ENCODE measurements at places on chromosomes 6 and 20.

DNA sequence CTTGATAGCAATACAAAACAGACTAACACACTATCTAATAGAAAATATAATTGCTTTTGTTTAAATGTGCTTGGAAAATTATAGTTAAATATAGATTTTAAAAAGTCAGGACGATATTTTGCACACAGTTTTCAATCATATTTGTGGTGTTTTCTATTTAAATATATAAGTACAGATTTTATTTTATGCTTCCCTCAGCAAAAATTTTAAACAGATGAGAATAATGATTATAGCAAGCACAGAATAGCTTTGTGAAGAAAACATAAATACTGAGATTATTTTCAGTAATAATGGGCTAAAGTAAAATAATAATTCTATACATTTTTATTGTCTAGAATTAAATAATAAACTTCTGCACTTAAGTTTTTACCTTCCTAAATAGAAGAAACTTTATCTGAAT, 809.4 kb downstream of the PHF3 start:
- DNase-seq = no peak

GRCh38 chr6:44294832-44295791, 18.0 kb downstream of the AARS2 start:
- no peak for DNase-seq

GRCh38 chr20:37498066-37498665, 22.9 kb upstream of the NNAT start:
- DNase-seq = no peak

DNA sequence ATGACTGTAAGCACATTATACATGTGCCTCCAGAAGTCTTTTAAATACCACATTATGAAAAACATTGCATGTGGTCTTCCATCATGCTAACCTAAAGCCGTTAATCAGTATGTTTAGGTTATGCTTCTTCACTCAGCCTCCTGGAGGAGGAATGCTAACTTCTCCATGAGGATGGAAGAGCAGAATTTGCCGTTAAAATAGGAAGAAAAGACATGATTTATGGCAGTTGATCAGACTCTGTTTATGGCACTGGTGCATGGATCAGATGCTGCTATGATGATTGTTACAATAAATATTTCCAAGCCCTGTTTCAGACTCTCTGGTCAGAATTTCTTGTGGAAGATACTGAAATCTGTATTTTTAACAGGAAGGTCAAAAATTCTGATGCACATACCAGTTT, 31.7 kb downstream of the MAP3K4 start:
- no peak for DNase-seq

- DNase-seq = no peak
Measured at GRCh38 chr6:29554764-29555163, 4.8 kb downstream of the UBD start.

DNA sequence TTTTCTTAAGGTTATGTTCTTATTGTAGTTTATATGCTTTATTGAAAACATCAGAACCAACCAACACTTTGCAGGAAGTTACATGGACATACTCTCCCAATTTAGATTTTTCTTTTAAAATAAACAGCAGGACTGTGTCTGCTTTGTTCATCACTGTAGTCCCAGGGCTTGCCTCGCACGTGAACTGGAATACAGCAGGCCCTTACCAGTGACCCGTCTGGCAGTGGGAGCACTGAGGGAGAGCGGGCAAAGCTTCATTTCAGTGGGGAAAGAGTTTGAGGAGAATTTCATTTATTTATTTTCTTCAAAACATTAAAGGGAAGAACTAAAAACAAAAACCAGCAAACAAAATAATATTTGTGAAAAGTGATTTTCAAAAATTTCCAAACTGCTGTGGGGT, 230.8 kb downstream of the PAX1 start:
- DNase-seq = no peak

DNA sequence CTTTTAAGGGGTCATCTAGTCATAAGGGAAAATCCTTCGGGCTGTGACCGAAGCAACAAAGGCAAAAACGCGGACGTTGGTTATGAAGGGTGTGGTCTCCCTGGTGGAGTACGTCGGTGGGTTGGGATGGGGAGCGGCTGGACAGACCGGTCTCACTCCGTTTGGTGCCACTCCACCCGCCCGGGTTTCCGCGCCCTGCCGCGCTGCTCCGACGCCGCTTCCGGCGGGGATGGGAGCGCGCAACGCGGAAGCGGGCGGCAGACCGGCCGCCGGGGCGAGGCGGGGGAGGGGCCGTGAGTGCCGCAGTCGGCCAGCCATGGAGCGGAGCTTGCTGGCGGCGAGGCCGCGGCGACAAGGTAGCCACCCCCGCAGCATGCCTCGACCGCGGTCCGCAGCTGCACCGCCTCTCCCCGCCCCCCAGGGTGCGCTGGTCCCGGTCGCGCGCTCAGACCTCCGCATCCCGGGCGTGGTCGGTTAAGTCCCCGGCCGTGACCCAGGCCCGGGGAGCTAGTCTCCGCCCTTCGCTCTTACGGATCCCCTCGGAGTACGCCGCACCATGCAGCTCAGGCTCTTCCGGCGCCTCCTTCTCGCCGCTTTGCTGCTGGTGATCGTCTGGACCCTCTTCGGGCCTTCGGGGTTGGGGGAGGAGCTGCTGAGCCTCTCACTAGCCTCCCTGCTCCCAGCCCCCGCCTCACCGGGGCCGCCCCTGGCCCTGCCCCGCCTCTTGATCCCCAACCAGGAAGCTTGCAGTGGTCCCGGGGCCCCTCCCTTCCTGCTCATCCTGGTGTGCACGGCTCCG, at the start of gene B3GALT4:
Gene B3GALT4, plus strand, starts transcription at position 260 of the 799 bp plus-strand sequence. Its CDS starts 297 bp downstream, at position 557.
- DNase-seq = peak; percentile 70

DNA sequence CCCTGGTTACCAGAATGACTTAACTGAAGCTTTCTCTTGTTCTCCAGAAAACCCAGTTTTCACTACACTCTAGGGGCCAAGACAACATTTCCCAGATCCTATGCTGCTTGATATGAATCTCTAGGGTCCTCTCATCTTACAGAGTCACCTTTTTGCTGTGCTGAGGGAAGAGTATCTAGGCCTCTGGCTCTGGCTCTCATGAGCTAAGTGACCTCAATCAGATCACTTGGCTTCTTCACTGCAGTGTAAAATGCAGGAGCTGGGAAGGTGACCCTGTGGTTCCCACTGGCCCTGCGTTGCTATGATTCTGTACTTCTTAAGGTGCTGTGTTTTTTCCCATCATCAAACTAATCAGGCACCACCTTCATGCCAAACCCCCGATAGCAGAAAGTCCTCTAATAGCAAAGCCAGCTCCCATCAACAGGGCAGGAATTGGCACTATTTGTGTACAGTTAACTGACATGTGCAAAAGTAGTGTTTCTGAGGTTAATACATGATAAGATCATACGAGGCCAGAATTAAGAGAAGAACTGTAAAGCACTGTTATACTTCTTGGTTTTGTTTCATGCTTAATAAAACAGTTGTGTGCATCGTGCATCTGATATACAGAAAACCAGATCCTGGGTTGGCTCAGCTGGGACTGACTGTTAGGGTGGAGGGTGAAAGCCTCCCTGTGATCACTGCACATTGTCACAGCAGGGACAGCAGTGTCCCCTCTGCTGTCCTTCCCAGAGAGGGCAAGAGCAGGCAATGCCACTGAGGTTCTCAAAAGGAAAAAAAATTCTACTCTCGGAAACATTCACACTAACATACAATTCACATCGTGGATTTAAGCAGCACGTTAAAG, 46.7 kb downstream of the CNKSR3 start:
- DNase-seq = no peak

DNA sequence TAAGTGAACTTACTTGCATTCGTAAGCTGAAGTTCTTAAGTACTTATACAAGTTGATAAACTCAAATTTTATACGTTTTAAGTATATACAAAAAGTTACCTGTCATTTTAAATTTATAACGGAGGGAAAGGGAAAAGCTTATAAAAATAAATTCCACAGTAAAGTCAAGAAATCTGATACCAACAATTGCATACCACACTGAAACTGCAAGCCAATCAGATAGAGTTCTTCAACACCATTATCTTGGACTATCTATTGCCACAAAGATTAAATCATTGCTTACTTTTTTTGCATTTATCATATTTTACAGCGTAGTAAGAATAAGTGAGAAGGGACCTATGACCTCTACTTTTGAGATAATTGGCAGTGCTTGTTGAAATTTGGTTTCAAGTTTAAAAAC, 386.7 kb downstream of the TFAP2A start:
- DNase-seq = no peak

Measured in activated CD8-positive, alpha-beta memory T cell treated with anti-CD3 and anti-CD28 coated beads for 48 hours (primary cell).